Type B pancreatic cell (in vitro differentiated cells): ENCODE measurements at places on chromosomes 7 and 10.

GRCh38 chr10:93410697-93411348 is 71.3 kb downstream of the MYOF start:
- DNase-seq = no peak

- no peak for DNase-seq
Measured at GRCh38 chr7:98024075-98024474, 34.1 kb upstream of the OCM2 start.

- no peak for DNase-seq
Measured at GRCh38 chr10:48451969-48452878, 145.7 kb downstream of the MAPK8 start.

DNA sequence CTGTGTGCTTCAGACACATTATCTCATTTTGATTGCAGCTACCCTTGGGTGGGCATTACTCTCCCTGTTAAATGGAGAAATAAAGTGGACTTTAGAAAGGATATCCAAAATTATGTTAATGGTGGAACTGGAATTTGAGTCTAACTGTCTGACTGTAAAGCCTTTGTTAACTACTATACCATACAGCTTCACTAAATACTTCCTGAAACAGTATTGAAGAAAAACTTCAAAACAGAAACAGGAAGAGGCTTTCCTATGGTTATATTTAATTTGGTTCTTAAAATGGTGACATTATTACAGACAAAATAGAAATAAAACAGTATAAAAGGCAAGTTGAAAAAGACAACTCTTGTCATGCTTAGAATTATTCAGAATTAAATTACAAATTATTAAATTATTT is 25.0 kb downstream of the SPAG6 start:
- DNase-seq = no peak

GRCh38 chr10:94358480-94358879 is 4.3 kb downstream of the NOC3L start:
- no peak for DNase-seq

GRCh38 chr10:8057636-8058273 is 3.3 kb downstream of the GATA3 start:
- no peak for DNase-seq

GRCh38 chr7:87704590-87704989 is 76.4 kb downstream of the RUNDC3B start:
- DNase-seq = no peak

- DNase-seq = no peak
Measured at GRCh38 chr10:63819753-63820329, 298.6 kb downstream of the REEP3 start.

- no peak for DNase-seq
Measured at GRCh38 chr7:101373812-101374614, 11.3 kb downstream of the COL26A1 start.

GRCh38 chr10:5949009-5949759 is 28.2 kb downstream of the IL15RA start:
- no peak for DNase-seq

DNA sequence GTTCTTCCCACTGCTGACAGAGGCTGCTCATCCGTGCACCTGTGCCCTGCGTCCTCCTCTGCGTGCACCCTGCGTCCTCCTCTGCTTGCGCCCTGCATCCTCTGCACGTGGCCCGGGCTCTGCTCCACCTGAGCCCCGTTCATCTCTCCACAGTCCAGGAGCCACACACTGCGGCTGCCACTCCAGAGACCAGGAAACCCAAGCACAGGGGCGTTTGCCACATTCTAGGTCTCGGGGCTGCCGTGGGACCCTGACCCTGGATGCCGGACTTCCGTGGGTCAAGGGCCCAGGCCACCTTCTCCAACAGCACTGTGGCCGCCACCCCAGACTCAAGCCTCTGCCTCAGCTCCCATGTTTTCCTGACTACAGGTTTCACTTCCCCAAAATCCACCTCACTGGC is 460.4 kb downstream of the PTPRN2 start:
- DNase-seq = no peak

DNA sequence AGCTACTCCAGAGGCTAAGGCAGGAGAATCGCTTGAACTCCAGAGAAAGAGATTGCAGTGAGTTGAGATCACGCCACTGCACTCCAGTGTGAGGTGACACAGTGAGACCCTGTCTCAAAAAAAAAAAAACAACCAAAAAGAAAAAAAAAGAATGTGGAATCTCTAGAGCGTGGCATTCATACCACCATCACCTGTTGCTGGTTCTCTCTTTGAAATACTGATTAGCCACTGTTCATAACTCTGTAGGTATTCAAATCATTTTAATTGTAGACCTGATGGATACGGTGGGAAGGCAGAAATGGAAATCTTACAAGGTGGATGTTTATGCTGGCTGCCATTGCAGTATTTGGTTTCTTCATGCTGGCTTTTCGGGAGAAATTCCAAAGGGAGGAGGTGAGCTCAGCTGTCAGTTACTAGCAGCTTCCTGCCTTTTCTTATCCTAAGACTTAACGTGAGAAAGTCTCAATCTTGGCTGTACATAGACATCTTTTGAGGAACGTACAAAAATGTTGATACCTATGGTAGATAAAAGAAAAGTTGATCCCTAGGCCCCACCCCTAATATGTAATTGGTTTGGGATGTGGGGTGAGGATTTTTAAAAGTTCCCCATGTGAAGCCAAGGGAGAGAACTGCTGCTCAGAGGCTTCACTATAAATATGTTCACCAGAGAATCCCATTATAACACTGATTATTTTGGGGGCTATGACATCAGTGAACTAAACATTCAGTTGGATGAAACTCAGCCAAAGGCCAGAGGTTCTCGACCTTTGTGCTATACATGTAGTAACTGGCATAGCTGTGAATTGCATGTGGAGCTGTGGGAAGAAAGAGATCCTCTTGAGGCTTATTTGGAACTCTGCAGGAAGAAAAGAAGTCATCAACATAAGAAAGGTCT is 26.9 kb upstream of the MKLN1 start:
- DNase-seq = no peak

DNA sequence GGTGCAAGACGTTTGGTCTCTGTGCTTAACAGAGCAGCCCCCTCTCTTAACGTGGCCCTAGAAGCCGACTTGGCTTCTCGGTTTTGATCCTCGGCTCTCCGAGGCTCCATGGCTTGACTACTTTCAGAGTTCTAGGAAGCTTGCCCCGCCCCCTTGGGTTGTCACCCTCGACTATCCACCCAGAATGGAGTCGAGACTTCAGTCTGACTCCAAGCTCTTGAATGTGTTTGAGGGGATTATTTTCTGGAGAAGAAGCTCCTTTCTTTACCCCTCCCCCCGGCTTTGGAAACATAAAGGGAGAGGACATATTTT is 448 bp downstream of the SEC24C start:
- DNase-seq = peak; percentile 74

DNA sequence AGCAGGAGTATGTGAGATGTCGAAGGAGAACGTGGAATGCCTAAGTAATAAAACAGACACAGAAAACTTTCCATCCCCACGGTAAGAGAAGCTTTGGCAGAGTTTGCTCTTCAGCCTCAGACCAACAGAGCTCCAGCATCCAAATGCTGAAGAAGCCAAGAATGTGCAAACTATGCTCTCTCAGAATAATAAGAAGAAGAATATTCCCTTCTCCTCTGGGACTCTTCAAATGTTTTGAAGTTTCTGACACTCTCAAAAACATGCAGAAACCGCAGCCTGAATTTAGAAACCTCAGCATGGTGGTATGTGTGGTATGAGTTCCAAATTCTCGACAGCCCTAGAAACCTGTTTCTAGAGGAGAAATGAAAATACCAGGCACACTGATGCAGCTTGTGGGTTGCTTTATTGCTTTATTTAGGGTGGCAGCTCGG is 113.3 kb downstream of the KCNMA1 start:
- DNase-seq = no peak

- no peak for DNase-seq
Measured at GRCh38 chr7:80563561-80564327, 51.9 kb upstream of the GNAT3 start.

- no peak for DNase-seq
Measured at GRCh38 chr7:85703251-85704010, 516.6 kb upstream of the SEMA3D start.

GRCh38 chr10:48232717-48233447 is 41.6 kb downstream of the FRMPD2 start:
- DNase-seq = no peak

- no peak for DNase-seq
Measured at GRCh38 chr10:6929148-6929830, 349.2 kb upstream of the PRKCQ start.

- DNase-seq = no peak
Measured at GRCh38 chr10:71528371-71529206, 131.9 kb downstream of the CDH23 start.

GRCh38 chr10:3748484-3748883 is 36.5 kb downstream of the KLF6 start:
- no peak for DNase-seq

DNA sequence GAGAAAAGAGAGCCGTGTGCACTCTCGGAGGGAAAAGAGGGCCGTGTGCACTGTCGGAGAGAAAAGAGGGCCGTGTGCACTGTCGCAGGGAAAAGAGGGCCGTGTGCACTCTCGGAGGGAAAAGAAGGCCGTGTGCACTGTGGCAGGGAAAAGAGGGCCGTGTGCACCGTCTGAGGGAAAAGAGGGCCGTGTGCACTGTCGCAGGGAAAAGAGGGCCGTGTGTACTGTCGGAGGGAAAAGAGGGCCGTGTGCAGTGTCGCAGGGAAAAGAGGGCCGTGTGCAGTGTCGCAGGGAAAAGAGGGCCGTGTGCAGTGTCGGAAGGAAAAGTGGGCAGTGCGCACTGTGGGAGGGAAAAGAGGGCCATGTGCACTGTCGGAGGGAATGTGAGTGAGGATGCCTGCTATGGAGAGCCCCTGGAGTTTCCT is 188.7 kb downstream of the DNAJB6 start:
- peak; percentile 7 for DNase-seq
